ENCODE measurements at places on chromosomes 16 and 17. TPM values are rescaled to one million over a fixed set of nuclear protein-coding genes. Genes with fewer than 3 reads are reported as not detected.

DNA sequence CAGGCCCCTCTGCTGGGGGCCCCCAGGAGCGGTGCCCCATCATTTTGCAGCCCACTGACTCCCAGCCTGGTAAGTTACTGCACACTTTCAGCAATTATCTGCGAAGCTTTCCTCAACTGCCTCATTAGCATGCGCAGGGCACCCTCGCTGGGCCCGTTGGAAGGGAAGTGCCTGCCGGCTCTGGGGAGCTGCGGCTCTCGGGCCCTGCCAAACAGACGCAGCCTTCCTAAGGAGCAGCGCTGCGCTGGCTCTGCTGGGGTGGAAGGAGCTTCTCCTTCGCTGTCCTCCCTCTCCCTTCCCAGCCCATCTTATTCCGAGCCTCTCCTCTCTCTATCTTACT, 71.0 kb downstream of the RBBP6 start:
- peaks cover 14% of the 10 kb centered on the region for H3K4me1 ChIP-seq
- H3K36me3 ChIP-seq, result no peaks in the 10 kb centered on the region
- peaks cover 33% of the 10 kb centered on the region for H3K27me3 ChIP-seq
- no peak overlapping the region for H3K4me3 ChIP-seq
- no peak for DNase-seq

- no peak overlapping the region for H3K4me3 ChIP-seq
- no peaks in the 10 kb centered on the region for H3K4me1 ChIP-seq
- no peaks in the 10 kb centered on the region for H3K36me3 ChIP-seq
These were observed 40.9 kb upstream of the C16orf78 start for GRCh38 chr16:49332589-49333258.

- H3K4me1 ChIP-seq, result no peaks in the 10 kb centered on the region
- peaks cover 4% of the 10 kb centered on the region for H3K27me3 ChIP-seq
- no peak overlapping the region for H3K27ac ChIP-seq
- no peaks in the 10 kb centered on the region for H3K36me3 ChIP-seq
These were observed 74.0 kb downstream of the TANC2 start for GRCh38 chr17:63039899-63040602.

GRCh38 chr16:24800586-24800985, 45.2 kb upstream of the SLC5A11 start:
- peaks cover 60% of the 10 kb centered on the region for H3K36me3 ChIP-seq
- no peak for DNase-seq
- H3K27me3 ChIP-seq, result no peaks in the 10 kb centered on the region
- no peak overlapping the region for H3K4me3 ChIP-seq
- no peaks in the 10 kb centered on the region for H3K4me1 ChIP-seq

DNA sequence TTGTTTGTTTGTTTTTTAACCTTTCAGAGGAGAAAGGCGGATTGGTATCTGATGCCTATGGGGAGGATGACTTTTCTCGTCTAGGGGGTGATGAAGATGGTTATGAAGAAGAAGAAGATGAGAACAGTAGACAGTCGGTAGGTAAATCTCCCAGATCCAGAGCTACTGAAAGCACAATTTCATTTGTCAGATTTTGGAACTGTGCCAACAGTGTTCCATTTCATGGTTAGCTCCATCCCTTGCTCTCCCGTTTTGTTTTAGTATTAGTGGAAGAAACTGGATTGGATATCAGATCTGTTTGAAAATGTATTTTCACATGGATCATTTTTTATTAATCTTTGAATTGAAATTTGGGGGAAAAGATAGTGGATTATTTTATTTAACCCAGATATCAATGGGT, 1.4 kb downstream of the SAP30BP start:
- peaks cover 28% of the 10 kb centered on the region for H3K36me3 ChIP-seq
- no peaks in the 10 kb centered on the region for H3K27me3 ChIP-seq
- peaks cover 11% of the 10 kb centered on the region for H3K4me1 ChIP-seq

DNA sequence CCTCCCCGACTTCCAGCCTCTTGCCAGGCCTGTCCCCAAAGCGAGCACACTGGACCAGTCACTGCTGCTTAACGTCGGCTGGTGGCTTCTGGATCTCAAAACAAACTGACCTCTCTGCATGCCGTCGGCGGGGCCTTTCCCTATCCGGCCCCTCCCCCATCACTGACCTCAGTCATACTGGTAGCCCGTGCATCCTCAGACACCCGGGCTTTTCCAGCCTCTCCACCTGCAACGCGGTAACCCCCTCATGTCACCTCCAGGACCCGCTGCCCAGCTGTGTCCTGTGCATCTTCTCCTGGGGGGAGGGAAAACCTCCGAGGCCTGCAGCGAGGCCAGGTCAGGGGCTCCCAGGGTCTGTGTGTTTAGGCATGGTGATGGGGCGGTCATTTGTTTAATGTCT, 138.6 kb upstream of the CHMP6 start:
- H3K4me1 ChIP-seq, result peaks cover 76% of the 10 kb centered on the region
- DNase-seq, result no peak
- H3K4me3 ChIP-seq, result no peak overlapping the region
- no peaks in the 10 kb centered on the region for H3K27me3 ChIP-seq
- H3K36me3 ChIP-seq, result peaks cover 59% of the 10 kb centered on the region

DNA sequence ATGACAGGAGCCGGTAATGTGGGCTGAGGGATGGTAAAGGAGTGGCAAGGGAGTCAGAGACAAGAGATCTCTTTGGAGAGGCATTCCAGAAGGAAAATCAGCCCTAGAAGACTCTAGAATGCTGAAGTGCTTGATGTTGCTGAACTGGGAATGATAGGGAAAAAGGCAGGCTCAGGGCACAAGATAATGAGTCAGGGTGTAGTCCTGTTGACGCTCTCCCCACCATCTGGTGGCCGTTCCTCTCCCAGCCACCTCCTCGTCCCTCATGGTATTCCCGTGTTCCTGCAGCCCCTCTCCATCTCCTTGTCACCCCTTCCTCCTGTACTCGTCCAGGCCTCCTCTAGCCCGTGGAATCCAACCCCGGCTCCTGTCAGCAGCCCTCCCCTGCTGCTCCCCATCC, 11.1 kb upstream of the ALDOA start:
- H3K4me1 ChIP-seq, result peaks cover 28% of the 10 kb centered on the region
- H3K36me3 ChIP-seq, result no peaks in the 10 kb centered on the region
- H3K4me3 ChIP-seq, result peak overlapping the region; percentile 59
- no peak for DNase-seq

- H3K36me3 ChIP-seq, result no peaks in the 10 kb centered on the region
- H3K4me1 ChIP-seq, result no peaks in the 10 kb centered on the region
- no peak overlapping the region for H3K4me3 ChIP-seq
- DNase-seq, result no peak
These were observed 52.4 kb upstream of the IRX5 start for GRCh38 chr16:54878301-54878700.

DNA sequence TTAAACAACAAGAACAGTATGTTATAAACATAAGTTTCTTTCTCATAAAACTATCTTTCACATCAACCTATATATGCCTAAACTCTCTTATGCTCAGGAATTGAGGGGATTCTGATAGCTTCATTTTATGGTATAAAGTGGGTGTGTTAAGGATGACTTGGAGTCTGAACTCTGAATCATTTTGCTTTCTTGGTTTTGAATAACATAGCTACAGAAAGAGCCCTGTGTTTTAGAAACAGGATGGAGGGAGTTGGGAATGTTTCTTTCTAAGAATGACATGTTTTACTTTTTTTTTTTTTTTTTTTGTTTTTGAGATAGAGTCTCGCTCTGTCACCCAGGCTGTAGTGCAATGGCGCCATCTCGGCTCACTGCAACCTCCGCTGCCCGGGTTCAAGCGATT, 50.1 kb downstream of the RHOT1 start:
- H3K27me3 ChIP-seq, result no peaks in the 10 kb centered on the region
- peaks cover 19% of the 10 kb centered on the region for H3K36me3 ChIP-seq
- H3K27ac ChIP-seq, result no peak overlapping the region
- no peaks in the 10 kb centered on the region for H3K4me1 ChIP-seq

The MYH8 gene
- not detected for total RNA-seq

The TMED6 gene
- total RNA-seq, result 1.2 TPM

All from activated T-helper 1 cell treated with anti-CD3 and anti-CD28 coated beads, Interleukin-12 subunit alpha, Interleukin-12 subunit beta, Interleukin-2, Interleukin-4 antibody, amounts not matched to agents 30 ng/mL and 10 ng/mL and 1 ng/mL, durations not matched to agents 14 hours and 24 hours and 36 hours (primary cell).